ENCODE measurements at places on chromosomes 7 and 10.

- no peak for DNase-seq
Observed at GRCh38 chr7:4939971-4940728, 18.8 kb downstream of the MMD2 start.

DNA sequence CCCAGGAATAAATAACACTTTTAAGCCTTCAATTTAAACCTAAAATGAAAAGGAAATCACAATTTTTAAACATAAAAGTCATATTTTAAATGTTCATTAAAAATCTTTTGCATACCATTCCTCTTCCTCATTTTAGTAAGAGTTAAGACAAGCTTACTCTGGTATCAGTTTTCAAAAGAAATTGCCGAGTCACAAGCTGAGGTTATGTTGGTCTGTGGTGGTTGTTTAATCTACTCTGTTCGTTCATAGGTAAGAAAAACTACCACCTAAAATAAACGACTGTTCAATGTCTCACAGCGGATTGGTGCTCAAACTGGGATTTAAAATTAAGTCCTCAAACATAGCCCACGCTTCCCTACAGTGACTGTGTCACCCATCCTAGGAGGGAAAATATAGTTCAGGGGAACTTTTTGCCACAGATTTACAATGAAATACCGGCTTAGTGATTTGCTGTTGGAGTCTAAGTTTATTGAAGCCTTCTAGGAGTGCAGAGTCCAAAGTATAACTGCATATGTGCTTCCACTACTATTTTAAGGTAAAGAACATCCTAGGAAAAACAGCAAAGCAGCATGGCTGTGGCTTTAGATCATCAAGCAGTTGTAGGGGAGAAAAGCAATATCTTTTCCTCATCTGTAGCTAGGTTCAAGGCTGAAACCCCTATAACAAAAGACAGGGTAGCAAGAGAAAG is 61.1 kb downstream of the GNAT3 start:
- DNase-seq, result no peak

DNA sequence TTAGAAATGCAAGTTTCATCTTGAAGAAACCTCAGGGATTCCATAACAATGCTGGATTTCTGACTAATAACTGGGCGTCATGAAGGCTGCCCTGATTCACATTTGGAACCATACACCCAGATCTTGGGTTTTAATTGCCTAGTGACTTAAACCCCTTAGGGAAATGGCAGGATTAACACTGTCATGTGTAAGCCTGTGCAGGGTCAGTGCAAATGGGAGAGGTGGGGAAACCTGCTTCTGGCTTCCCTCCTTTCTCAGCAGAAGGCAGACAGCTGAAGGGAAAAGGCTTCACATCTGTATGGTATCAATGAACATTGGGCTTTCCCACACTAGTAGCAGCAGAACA is 364.2 kb downstream of the ANKRD30A start:
- DNase-seq, result no peak

GRCh38 chr7:19110776-19111175 is 6.7 kb downstream of the TWIST1 start:
- DNase-seq, result no peak

DNA sequence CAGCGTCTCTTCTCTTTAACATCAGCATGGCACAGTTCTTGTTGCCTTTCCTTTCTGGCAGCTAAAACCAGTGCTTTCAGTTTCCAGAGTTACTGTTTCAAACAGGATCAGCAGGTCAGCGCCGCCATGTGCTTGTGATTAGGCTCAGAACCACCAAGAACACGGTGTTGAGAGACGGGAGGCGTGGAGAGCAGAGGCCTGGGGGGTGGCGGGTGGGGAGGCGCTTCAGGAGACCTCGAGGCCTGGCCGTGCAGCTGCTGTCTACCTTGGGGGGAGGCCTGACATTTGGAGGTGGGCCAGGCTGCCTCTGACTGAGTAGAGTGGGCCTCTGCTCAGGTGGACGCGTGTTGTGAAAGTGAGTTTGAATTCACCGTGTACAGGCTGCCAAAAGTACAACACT is 22.0 kb downstream of the PFKFB3 start:
- DNase-seq, result no peak

- DNase-seq, result no peak
Observed at GRCh38 chr7:391961-392524, 102.1 kb downstream of the FOXL3 start.

DNA sequence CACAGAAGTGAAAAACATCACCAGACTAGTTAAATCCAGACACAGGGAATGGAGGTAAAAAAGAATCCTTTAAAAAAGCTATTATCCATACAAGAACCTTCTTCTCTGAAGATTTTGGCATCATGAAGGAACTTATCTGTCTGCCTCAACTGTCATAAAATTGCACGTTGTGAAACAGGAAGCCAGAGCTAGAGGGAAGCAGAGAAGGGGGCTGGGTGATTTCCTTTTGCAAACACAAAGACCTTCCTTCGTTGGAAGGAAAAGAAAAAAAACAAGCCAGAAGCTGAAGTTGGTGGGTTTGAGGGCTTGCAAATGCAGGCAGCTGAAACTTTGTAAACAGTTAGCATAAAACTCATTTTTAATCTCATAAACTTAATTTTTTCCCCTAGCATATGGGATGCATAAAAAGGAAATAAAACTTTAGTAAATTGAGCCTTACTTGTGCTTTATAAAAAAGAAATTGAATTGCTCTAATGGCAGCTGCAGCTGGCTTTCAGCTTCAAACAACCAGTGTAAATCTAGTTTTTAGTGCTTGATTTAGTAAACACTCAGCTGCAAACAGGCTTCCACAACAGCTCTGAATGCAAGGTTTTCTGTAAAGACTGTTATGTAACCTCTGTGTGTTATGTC is 101.6 kb downstream of the OTUD1 start:
- DNase-seq, result no peak

DNA sequence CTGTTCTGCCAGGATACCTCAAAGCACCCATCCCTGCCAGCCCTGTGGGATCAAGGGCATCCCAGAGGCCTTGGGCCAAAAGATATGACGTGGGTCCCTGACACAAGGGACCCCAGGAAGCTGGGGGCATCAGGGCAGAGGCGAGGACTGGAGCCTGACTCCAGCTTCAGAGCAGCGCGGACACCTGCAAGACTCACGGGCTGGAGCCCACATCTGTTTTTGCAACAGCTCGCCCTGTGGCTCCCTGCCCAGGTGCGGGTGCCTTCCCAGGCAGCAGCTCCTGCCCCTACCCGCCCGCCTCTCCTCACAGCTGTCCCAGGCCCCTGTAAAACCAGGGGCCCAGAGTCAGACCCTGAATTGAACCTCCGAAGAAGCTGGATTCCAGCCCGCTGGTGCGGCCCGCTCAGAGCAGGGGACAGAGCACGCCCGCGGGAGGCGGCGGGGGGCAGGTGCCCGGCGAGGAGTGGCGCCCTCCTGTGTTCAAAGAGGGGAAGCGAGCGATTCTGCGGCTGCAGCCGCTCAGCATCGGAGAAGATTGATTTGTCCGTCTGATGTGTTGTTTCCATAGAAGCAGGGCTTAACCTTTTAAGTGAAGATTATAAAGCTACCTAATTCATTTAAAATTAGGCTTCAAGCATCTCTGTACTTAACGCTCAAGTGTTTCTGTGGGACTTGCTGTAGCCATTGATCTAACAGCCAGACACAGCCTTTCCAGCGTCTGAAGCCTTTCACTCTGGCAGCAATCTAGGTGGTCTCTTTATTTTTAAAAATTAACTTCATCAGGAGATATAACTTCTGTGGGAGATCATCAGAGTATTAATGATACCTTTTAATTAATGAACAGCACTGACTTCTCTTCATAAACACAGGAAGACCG is 88.4 kb downstream of the BEND7 start:
- no peak for DNase-seq

GRCh38 chr7:16023046-16023445 is 336.6 kb upstream of the MEOX2 start:
- DNase-seq, result no peak

DNA sequence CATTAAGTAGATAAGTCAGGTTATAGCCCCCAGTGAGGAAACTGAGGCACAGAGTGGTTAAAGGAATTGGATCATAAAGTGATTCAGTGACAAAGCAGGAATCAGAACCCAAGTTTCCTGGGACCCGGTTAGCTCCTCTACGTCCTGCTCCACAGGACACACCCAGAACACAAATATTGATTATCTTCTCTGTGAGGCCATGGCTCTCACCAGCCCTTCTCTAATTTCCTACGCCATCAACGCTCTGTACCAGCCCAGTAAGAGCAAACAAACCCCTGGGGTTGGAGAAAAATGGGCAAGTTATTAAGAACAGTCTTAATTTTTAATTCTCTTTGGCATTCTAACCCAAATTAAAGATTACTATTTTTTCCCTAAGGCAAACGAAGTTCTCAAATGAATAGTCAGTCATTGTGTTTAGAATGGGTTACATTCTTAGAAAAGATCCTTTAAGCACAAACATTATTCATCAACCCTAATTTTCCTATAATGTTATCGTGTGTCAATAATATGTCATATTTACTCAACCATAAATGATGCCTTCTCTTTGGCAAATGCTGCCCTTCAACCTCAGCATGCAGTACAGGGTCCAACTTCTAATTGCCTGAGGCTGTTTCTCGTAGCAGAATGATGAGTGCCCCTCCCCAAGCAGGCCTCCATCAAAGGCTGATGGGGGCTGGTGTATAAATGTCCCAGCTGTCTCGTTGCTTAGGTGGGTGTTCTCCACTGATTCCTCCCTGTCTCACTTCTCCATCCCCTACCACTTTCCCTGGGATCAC is 25.4 kb upstream of the TM9SF3 start:
- DNase-seq, result no peak

DNA sequence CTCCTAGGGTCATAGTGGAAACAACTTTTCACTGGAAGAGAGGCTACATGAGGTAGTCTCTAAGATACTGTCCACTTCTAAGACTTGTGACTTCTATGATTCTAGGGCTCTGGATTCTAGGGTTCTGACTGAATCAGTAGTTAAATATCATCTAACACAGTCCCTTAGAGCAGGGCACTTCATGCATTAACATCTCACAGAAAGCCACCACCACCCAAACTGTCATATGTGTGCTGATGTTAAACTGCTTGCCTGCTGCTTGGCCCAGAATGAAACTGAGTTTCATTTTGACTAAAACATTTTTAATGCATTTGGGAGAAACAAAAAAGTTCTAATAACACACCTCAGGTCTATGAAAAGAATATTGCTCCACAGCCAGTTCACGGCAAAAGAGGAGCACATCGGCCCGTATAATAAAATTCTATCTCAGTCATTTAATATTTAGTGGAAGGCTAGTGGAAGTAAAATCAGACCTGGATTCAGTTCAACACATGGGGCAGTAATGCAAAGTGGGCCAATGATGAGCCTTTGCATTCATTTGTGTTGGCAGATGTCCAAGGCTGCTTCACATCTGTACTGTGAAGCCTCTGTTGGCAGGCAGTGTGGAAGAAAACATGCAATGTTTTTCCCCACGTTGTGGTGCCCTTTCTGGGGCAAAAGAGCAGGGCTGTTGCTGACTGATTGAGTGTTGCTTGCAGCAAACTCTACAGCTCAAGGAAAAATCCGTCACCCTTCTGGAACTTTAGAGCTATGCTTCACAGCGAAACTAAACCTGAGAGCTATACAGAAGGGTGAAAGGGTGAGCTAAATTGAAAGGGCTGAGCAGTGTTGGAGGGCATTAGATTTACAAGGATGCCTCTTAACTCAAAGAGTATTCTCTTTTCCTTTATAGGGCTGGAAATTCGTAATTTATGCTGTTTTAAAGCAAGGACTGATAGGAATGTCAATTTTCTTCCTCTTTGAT is 33.5 kb upstream of the AUTS2 start:
- no peak for DNase-seq

DNA sequence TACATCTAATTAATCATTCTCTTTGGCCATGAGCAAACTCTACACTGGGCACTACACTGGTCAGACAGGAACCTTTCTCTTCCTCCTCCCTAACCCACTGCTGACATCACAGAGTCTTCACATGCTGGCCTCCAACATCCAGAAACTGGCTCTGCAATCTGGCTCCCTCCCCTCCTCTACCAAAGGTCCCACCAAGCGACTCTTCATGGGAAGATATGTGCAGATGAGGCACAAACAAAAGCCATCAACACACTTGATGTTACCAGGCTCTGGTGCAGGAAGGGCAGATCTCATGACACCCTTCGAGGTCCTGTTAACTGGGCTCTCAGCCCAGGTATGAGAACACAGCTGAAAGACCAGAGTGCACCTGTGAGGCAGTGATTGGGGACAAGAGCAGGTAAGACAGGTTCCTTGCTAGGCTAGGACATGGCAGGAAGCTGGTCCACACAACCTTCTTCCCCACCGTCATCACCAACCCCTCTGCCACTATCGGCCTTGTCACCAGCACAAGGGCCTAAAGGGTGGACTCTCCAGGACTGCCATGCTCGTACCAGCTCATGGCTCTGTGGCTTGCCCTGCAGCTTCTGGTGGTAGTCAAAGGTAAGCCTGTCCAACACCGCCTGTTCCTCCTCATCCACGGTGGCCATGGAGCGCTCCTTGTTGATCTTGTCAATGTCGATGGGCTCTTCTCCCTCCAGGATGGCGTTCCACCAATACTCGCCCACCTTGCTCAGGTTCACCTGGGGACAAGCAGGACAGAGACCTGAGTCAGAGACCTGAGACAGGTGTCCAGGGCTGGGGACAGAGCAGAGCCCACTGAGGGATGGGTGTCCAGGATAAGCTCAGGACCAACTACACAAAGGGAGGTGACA is 66.6 kb upstream of the CAMK2B start:
- no peak for DNase-seq
